ENCODE measurements at places on chromosomes 2 and 18.

GRCh38 chr2:70536517-70537055 lies 17.0 kb downstream of the TGFA start:
- DNase-seq, result no peak

GRCh38 chr2:27218614-27219013 lies 1.4 kb downstream of the CAD start:
- DNase-seq, result no peak

GRCh38 chr2:38966678-38967077 lies 77.0 kb downstream of the ARHGEF33 start:
- no peak for DNase-seq

DNA sequence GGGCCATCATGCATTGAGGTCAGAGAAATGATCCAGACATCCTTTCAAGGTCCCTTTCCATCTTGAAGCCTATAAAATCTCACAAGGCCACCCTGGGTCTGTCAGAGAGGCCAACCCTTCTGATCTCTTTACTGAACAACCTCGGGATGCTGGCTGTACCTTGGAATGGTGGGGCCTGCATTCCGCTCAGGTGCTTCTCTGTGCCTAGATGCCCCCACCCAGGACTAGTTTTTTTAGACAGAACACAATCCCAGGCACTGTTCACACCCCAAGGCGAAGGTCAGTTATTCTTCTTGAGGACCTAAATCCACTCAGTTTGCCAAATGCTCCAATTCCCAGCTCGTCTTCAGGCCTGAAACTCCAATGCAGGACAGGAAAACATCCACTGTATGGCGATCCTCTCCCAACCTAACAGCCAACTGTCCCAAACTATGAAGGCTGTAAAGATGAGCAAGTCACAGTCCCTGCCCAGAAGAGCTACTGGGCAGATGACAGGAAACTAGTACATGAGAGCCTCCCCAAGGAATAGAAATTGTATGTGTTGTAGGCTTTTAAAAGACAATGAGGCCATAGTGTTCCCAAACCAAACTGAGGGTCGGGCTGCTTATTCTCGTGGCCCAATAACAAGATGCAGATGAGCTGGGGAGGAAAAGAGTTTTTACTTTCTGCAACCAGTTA lies 154.4 kb upstream of the ACAA2 start:
- DNase-seq, result no peak

- no peak for DNase-seq
These were observed 36.2 kb downstream of the FTCDNL1 start for GRCh38 chr2:199814817-199815211.

- peak; percentile 84 for DNase-seq
These were observed 6.9 kb downstream of the CD8A start for GRCh38 chr2:86783615-86784339.

- no peak for DNase-seq
These were observed 66.5 kb downstream of the FTCDNL1 start for GRCh38 chr2:199784512-199784911.

DNA sequence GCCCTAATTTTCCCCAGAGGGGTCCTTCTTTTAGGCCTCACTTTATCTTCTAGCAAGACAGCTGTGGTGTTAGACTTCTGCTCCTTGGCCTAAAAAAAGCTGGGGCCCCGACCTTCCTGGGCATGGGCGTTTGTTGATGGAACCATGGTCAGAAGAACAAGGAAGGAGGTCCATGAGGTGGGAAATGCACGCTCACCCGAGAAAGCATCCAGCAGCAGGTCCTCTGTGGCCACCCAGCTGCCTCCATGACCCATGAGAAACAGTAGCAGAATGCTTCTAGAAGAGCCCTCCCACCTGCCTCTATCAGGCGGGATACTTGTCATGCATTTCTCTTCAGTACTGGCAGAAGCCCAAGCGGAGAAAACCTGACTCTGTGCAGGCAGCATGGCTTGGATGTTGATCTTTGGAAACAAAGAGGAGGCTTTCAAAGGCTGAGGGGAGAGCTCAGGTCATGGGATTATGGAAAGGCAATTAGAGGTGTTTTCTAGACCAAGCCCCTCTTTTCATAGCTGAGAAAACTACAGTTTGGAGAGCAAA lies 249.1 kb downstream of the FAM210A start:
- no peak for DNase-seq

GRCh38 chr2:11581797-11582611 lies 48.2 kb downstream of the GREB1 start:
- no peak for DNase-seq

GRCh38 chr2:69384618-69385081 lies 2.4 kb downstream of the GFPT1 start:
- DNase-seq, result no peak

DNA sequence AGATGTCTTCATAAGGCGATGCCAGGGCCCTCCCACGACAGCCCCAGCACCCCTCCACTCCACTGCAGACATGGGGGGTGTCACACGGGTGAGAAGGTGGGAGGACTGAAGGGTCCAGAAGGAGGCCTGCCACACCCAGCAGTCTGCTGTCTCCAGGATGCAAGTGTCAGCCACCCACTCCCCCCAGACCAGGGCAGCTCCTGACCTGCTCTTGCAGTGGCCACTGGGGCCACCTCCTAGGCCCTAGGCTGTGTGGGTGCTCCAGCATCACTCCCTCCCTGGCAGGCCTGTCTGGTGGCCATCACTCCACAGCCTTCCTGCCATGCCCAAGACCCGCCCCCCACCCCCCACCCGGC lies 171.0 kb downstream of the CELF4 start:
- no peak for DNase-seq

GRCh38 chr2:120542911-120543527 lies 192.6 kb upstream of the GLI2 start:
- DNase-seq, result no peak

GRCh38 chr2:192267484-192267883 lies 72.8 kb upstream of the TMEFF2 start:
- no peak for DNase-seq

DNA sequence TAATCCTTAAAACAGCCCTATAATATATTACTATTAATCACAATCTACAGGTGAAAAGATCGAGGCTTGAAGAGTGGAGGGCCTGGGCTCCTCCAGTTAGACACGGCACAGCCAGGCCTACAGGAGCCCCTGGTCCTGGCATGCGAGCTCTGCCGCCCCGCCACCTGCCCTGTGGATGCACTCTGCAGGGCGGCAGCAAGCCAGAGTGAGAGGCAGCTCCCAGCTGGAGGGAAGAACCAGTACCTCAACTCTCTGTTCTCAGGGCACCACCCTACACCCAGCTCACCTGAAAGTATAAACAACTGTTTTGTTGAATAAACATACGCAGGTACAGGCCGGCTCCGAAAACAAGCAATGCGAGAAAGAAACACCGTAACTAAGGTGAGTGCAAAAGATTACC lies 34.6 kb downstream of the EIPR1 start:
- no peak for DNase-seq

DNA sequence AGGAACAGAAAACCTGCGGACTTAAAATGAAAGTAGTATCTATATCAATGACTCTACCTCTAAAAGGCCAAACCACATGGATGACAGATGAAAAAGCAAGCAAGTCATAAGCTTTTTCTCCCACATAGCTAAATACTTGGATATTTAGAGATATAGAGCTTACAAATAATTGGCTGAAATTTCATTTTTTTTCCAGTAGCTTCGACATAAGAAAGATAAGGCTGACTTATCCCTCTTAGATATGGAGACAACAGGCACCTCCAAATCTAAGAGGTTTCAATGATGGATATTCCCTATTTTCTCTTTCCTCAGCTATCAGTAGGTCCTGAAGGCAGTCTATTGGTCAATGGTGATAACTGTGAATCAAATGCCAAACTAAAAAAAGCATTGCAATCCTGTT lies 460.3 kb downstream of the MEIS1 start:
- no peak for DNase-seq

DNA sequence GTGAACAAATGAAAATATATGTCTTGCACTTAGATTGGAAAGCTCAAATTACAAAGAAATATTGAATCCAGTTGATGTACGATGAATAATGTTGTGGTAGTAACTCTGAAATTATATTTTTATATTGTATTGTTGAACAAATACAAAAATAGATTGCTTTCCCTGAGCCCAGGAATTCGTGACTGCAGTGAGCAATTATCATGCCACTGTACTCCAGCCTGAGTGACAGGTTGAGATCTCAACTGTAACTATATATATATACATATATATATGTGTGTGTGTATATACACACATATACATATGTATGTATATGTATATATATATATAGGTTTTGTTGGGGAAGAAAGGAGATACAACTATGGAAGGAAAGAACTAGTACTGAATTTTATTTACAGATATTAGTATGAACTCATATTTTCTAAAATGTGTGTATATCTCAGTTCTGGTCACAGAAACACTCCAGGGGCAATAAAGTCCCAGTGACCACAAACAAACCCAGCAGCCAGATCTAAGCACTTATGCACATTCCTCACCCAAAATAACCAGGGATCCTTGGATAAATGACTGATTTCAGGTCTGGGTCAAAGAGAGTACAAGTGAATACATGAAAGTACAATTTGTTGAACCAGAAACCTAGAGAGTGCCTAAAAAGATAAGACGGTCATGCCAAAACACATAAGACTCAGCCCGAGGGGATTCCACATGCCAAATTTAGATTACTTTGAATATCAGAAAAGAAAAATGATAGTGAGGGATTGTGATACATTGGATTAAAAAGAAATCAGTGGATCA lies 146.3 kb downstream of the TMX3 start:
- no peak for DNase-seq

GRCh38 chr18:72283148-72283925 lies 260.8 kb downstream of the CBLN2 start:
- DNase-seq, result no peak

DNA sequence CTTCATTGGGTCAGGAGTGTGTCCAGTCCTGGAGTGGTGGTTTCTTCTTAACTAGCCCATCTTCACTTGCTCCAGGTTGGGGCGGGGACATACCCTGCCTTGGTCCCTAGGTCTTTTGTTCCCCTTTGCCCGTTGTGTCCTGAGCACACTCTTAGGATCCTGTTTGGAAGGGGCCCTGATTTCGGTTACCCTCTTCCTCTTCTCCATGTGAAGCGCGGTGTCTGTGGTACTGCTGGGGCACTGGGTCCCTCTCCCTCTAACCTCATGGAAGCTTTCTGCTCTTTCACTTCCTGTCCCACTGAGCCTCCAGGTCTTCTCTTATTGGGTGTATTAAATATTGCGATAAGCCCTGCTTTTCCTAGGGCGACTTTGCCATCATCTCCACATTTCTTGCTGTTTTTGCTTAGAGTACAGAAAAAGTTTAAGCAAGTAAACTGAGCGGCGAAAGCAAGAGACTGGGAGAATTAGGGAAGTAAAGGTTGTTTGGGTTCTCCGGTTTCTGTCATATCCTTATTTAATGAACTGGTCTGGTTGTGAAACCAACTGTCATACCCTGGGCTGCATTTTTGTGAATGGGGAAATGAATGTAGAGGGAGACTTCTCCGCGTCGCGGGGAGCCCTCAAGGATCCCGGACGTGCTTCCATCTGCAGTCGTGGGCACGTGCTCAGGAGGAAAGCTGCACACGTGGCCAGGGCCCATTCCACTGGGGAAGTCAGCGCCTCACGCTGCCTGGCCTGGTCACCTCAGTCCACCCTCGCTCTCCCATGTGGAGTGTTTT lies 73.8 kb upstream of the B3GNT7 start:
- DNase-seq, result no peak

DNA sequence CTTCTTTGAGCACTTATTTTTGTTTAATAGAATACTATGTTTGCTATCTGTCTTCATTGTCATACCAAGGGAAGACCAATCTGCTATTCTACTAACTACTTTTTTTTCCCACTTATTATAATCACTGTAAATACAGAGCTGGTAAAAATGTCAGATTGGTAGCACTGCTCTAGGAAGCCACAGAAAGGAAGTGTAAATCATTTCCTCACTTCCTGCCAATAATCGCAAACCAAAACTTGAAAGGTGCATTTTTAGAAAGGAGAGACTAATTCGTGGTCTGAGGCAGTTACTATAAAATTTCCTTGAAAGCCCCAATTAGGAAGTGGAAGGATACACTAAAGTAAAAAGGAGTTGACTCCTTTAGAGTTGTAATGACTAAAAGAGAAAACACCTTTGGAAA lies 13.9 kb upstream of the THSD7B start:
- no peak for DNase-seq

DNA sequence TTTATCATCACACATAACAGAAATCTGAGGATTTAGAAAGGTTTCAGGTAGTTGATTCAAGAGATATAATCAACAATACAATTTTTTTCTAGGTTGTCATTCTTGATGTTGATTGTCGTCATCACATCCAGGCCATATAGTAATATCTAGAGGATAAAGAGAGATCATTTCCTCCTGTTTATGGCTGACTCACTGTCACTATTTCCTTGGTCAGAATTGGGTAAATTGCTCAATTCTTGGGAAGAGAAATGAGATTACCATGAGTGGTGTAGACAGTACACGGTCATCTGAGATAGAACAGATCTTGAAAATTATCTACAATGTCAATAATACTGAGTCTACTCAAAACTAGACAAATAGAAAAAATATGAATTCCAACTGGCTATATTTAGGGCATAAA lies 78.8 kb downstream of the ZNF804A start:
- DNase-seq, result no peak

GRCh38 chr2:47129191-47129706 lies 25.9 kb downstream of the STPG4 start:
- no peak for DNase-seq

DNA sequence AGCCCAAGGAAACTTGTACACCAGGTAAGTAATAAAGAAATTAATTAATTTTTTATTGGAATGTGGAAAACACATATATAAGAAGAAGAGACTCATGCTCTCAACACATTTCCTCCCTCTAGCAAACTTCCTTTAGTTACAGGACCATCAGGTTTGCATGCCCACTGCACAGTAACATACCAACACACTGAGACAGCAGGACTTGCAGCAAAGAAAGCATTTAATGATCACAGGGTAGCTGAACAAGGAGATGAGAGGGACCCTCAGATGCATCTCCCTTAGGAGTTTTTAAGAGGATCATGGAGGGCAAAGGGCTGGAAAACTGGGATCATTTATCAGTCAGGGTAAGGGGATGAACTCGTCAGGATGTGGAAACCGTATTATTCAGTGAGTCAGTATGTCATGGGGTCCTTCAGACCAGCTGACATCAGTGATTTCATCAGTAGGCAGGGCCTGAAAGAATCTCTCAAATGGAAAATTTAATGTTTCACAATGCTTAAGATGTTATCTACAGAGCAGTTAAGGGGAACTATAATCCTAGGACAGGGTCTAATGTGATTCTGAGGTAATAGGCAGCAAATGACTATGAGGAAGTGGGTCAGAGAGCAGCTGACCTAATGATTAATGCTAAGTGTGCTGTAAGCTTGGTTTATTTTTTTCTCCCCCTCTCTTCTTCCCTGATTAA lies 193.8 kb upstream of the RND3 start:
- DNase-seq, result no peak

DNA sequence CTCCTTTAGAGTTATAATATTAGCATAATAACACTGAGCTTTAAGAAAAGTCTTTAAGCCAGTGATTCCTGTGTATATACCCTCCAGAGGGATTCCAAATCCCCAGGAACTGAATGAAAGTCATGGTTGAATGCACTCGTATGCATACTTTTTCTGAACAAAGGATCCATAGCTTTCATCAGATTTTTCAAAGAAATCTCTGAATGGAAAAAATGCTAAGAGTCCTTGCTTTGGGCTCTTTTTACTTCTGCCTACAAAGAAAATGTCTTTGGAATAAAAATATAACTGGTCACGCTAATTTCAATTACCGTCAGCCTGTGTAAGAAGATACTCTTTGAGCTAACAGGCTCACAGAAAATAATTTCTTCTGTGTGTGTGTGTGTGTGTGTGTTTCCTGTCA lies 939.5 kb downstream of the ERBB4 start:
- no peak for DNase-seq

Data from GM20000 (cell line).